ENCODE measurements at places on chromosomes 3 and 15.

- peak; percentile 18 for DNase-seq
These were observed 69.4 kb upstream of the FOXP1 start for GRCh38 chr3:71652781-71653413.

GRCh38 chr3:29274667-29275066 lies 6.2 kb upstream of the RBMS3 start:
- no peak for DNase-seq

- no peak for DNase-seq
These were observed 162.8 kb downstream of the CD47 start for GRCh38 chr3:107928084-107928445.

GRCh38 chr3:76990606-76991005 lies 49.3 kb upstream of the ROBO2 start:
- no peak for DNase-seq

DNA sequence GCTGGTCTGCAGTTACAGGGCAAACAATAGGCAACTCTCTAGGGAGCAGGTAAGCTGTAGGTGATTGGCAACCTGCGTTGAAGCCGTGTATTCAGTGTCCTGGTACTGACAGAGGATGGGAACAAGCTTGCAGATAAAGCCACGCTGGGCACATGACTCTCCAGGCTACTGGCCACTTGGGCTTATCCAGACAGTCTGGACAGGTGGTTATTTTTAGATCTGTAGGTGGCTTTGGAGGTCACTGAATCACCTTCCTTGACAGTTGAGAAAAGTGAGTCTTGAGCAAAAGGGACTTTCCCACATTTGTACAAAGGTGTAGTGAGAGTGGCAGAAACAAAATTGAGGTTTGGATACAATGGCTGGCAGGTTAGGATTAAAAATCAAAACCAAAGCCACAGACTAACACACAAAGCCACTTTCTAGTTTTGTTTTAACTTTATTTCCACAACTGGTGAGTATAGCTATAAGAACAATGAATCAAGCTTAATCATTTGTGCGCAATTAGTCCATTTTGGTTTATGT lies 22.3 kb upstream of the IL1RAP start:
- no peak for DNase-seq

DNA sequence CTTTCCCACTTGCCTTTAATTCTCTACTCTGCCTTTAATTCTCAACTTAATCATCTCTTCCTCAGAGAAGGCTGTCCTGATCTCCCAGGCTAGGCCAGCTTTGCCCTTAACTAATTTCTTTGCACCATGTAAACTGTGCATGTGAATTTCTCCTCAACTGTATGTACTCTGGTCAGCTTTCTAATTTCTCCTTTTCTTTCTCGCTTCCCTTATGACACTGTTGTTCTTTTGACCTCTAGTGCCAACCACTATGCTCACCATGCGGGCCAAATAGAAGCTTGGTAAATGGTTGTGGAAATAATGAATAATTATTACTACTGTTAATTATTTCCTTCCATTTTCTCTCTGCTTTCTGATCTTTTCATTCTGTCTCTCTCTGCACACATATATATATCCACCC lies 269.0 kb upstream of the CRBN start:
- DNase-seq = no peak

GRCh38 chr15:77027697-77028450 lies 32.9 kb downstream of the PSTPIP1 start:
- no peak for DNase-seq

GRCh38 chr3:99783011-99783573 lies 34.6 kb upstream of the CMSS1 start:
- no peak for DNase-seq
